ENCODE measurements at places on chromosomes 1 and 21. TPM values are rescaled to one million over a fixed set of nuclear protein-coding genes. Genes with fewer than 3 reads are reported as not detected.

The TRIM17 gene
- not detected for total RNA-seq

The CFAP107 gene
- not detected for total RNA-seq

DNA sequence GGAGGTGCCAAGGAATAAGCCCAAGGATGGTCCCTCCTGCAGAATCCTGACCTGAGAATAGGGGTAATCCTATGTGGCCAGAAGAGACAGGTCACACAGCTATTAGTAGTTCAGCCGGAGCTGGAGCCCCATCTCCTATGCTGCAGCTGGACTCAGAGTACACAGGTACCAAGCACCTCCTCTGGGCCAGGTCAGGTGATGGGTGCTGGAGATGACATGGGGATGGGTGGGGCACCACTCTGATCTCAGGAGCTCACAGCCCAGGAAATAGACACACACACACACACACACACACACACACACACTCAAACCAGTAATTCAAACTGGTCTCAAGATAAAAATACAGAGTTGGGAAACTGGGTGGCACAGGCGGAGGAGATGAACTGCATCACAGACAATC, 54.2 kb upstream of the SSBP3 start:
- no peaks in the 10 kb centered on the region for H3K4me1 ChIP-seq
- H3K36me3 ChIP-seq, result no peaks in the 10 kb centered on the region
- no peaks in the 10 kb centered on the region for H3K27me3 ChIP-seq
- H3K4me3 ChIP-seq, result no peak overlapping the region
- no peak overlapping the region for H3K27ac ChIP-seq

GRCh38 chr1:66275601-66276023, 258.3 kb upstream of the SGIP1 start:
- H3K36me3 ChIP-seq, result no peaks in the 10 kb centered on the region
- DNase-seq, result no peak
- no peaks in the 10 kb centered on the region for H3K27me3 ChIP-seq
- H3K4me1 ChIP-seq, result peaks cover 40% of the 10 kb centered on the region
- H3K4me3 ChIP-seq, result no peak overlapping the region
- peak overlapping the region; percentile 46 for H3K27ac ChIP-seq

GRCh38 chr1:161933592-161934588, 89.8 kb downstream of the OLFML2B start:
- DNase-seq, result no peak
- no peak overlapping the region for H3K27ac ChIP-seq
- no peaks in the 10 kb centered on the region for H3K4me1 ChIP-seq
- H3K36me3 ChIP-seq, result no peaks in the 10 kb centered on the region
- H3K27me3 ChIP-seq, result no peaks in the 10 kb centered on the region

GRCh38 chr1:19068639-19069276, 112.3 kb upstream of the IFFO2 start:
- H3K27me3 ChIP-seq, result no peaks in the 10 kb centered on the region
- no peak overlapping the region for H3K27ac ChIP-seq
- DNase-seq, result no peak
- H3K4me3 ChIP-seq, result no peak overlapping the region

GRCh38 chr1:149899460-149900284, at the start of gene BOLA1:
Gene BOLA1, plus strand, starts transcription at chr1:149899568. Its CDS starts 492 bp downstream, at chr1:149900060.
- H3K4me3 ChIP-seq, result peak within 1 kb of the TSS; percentile 64
- no peaks in the 10 kb centered on the region for H3K36me3 ChIP-seq
- H3K27ac ChIP-seq, result peak within 1 kb of the TSS; percentile 92

- H3K27me3 ChIP-seq, result no peaks in the 10 kb centered on the region
- H3K4me3 ChIP-seq, result no peak overlapping the region
- no peaks in the 10 kb centered on the region for H3K36me3 ChIP-seq
- H3K27ac ChIP-seq, result no peak overlapping the region
These were observed 261.9 kb downstream of the HHIPL2 start for GRCh38 chr1:222286011-222286410.

Measured in sigmoid colon (tissue), 7 donors.